Type B pancreatic cell (in vitro differentiated cells): ENCODE measurements at places on chromosomes 4 and X. TPM values are rescaled to one million over a fixed set of nuclear protein-coding genes. Genes with fewer than 3 reads are reported as not detected.

DNA sequence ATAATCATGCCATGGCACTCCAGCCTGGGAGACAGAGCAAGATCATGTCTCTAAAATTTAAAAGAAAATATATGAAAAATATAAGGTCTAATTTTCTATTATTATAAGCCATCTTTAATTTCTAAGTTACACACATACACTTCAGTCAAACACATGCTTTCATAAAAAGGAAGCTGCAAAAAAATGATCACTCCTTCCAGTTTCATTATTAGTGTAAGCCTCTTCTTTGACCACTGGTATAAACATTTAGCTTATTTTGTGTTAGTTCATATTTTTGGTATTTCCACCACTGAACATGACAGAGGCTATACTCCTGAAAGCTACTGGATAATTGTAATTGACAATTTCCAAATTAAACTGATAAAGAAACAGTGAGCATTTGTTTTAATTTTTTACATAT is 163.3 kb upstream of the USP38 start:
- no peak for DNase-seq

Gene TMSB15C
- 4.4 and 16.5 TPM in 2 replicates for total RNA-seq

GRCh38 chr4:79540143-79540542 is 132.1 kb upstream of the GK2 start:
- DNase-seq, result no peak

- no peak for DNase-seq
These were observed 1153.4 kb upstream of the AGA start for GRCh38 chr4:178595500-178596138.

DNA sequence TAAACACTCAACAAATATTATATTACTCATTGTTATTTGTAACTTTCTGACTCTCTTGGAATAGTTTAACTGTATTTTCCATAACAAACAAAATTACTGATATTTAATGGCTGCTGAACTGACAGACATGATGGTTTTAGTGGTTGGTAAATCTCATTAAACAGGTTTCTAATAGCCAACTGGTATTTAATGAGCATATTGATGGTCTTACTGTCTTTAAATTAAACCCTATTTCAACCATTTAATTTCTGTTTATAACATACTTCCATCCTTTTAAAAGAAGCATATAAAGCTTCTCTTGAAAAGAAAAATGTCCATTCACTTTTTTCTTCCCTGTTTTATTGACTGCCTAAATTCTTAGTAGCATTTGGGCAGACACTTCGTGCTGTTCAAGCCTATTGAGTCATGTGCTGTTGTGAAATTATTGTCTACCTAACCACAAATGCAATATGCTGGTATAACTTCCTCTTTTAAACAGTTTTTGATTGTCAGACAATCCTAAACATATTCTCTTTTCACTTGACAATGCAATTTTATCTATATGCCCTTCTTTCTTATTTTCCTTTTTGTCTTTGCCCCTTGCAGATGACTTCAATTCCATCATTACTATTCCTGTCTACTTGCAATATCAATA is 163.9 kb upstream of the SLC7A11 start:
- DNase-seq, result no peak

DNA sequence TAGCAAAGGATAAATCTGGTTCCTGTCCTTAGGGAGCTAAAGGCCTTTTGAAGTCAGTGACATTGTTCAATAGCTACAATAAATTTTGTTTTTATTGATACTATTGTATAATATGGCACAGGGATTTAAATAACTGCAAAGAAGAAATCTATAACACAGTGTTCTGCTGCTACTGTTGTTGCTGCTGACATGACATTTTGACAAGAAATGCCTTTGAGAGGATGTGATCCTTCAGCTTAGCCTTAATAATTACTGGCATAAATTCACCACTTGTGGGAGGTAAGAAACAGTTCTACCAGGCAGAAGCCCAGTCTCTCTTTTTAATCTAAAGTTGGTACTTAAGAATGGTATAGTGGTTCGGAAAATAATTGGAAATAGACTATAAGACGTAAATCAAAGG is 4.1 kb downstream of the SULT1E1 start:
- DNase-seq, result no peak
